Left lobe of liver (tissue), 2 donors: ENCODE measurements at places on chromosomes 16 and 17. TPM values are rescaled to one million over a fixed set of nuclear protein-coding genes. Genes with fewer than 3 reads are reported as not detected.

GRCh38 chr17:68566442-68566738 is 34.8 kb downstream of the FAM20A start:
- no peak for DNase-seq

- DNase-seq, result no peak
Measured at GRCh38 chr17:79478051-79478461, 132.8 kb downstream of the RBFOX3 start.

DNA sequence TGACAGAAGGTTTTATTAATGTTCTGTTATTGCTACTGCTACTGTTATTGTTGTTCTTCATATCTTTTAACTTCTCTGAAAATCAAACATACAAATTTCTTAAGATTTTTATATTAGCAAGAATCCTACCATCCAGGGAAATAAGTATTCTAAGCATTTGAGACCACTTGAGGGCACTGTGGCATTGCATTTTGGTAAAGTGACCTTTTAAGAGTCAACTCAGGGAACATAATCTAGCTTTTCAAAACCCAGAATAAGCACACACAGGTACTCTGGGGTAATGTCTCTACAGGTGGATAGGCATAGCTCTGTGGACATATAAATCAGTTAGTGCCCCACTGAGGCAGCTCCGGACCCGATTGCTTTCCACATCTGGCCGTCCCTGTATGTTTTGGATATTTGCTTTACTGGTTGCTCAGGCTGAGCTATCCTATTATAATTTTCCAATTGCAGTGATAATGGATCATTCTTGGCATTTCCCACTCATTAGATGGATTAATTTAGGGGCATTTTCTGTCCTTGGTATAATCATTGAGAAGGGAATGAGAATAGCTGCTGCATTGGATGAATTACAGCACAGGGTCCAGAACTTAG is 1425.1 kb upstream of the CDH8 start:
- no peak for DNase-seq

- no peak for DNase-seq
Measured at GRCh38 chr17:37327341-37328090, 48.3 kb upstream of the C17orf78 start.

DNA sequence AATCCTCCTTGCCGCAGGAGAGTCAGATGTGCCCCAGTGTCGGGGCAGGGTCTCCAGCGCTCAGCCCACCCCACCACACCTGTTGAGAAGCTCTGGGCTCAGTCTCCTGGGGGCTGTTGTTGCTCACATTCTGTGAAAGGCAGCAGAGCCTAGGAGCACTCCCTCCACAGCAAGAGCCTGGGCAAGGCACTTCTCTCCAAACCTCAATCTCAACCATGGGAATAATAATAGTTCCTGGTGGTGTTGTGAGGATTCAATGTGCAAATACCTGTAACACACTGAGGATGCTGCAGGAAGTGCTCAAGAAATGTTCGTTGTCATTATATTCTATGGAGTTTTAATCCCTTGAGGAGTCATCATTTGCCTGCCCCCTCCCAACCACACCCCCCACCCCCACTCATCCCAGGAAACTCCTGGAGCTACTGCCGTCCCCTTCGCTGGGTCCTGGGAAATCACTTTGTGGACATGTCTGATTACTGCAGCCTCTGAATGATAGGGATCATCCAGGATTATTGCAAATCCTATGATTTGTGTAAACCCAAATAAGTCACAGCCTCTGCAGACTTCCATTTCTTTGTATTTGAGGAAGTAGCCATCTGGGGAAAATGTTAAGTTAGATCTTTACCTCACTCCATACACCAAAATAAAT is 61.5 kb downstream of the CCT6B start:
- DNase-seq, result no peak

- no peak for DNase-seq
Measured at GRCh38 chr17:52202520-52203080, 44.1 kb upstream of the CA10 start.

- peak; percentile 83 for DNase-seq
Measured at GRCh38 chr17:3506054-3506453, 30.3 kb downstream of the ASPA start.

GRCh38 chr16:24044467-24044866 is 208.7 kb downstream of the PRKCB start:
- DNase-seq, result no peak

GRCh38 chr16:62965831-62966230 is 929.6 kb upstream of the CDH8 start:
- no peak for DNase-seq

DNA sequence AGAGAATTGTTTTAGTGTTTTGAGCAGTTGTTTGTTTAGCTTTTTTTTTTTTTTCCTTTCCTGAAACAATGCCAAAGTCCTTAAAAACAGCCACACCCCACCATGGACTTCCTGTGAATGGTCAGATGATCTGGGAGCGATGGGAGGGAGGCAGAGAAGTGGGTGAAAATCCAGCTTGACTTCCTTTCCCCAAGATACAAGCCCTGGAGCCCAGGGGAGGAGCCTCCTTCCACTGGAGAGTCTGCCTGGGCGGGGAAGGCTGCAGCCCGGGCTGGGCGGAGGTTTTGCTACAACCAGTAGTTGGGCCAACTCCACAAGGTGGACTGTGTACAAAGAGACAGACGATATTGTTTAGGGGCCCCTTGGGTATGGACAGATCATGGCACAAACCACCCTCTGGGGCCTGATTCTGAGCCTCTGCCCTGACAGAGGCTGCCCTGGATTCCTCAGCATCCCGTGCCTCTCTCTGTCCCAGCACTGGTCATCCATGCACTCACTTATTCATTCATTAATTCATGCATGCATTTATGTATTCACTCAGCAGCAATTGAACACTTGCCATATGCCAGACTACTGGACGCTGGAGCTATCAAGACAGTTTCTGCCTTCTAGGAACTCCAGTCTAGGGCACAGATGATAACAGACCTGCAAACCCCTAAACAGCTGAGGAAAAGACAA is 29.8 kb downstream of the WSB1 start:
- DNase-seq, result no peak

GRCh38 chr17:10061111-10061845 is 137.1 kb downstream of the GAS7 start:
- no peak for DNase-seq

- no peak for DNase-seq
Measured at GRCh38 chr17:50661795-50662391, 27.2 kb downstream of the ABCC3 start.

DNA sequence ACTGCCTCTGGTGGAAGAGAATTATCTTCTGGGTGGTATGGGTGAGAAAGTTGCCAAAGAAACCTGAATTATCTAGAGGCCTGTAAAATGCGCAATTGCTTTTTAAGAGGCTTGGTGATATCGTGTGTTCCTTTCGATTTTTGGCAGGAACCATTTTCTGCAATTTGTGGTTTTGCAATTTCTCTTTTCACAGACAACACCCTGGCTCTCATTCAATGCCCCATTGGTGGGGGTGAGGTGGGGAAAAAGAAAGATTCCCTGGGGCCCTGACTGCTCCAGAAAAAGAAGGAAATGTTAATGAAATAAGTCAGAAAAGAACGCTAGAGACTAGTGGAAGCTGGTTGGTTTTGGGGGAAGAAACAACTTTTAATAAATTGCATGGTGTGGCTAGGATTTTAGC is 77.4 kb downstream of the ANKFN1 start:
- no peak for DNase-seq

- DNase-seq, result no peak
Measured at GRCh38 chr17:2419486-2419885, 18.6 kb upstream of the MNT start.

GRCh38 chr17:66339561-66339960 is 37.1 kb downstream of the PRKCA start:
- DNase-seq, result no peak

DNA sequence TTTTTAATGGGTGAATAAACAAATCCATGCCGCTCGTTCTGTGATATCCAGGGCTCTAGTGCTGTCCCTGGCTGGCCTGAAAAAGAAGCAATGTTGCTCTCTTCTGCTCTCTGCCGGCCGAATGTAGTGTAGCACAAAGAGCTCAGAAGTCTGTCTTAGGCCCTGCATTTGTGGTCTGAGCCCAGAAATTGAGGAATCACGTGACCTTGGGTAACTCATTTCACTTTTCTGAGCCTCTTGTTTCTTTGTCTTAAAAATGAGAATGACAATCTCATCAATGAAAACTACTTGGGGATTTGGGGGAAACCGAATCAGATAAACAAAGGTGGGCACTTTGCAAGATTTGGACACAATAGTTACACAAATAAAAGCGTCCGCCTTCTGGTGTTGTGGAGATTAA is 381.6 kb upstream of the ASIC2 start:
- DNase-seq, result peak; percentile 51

DNA sequence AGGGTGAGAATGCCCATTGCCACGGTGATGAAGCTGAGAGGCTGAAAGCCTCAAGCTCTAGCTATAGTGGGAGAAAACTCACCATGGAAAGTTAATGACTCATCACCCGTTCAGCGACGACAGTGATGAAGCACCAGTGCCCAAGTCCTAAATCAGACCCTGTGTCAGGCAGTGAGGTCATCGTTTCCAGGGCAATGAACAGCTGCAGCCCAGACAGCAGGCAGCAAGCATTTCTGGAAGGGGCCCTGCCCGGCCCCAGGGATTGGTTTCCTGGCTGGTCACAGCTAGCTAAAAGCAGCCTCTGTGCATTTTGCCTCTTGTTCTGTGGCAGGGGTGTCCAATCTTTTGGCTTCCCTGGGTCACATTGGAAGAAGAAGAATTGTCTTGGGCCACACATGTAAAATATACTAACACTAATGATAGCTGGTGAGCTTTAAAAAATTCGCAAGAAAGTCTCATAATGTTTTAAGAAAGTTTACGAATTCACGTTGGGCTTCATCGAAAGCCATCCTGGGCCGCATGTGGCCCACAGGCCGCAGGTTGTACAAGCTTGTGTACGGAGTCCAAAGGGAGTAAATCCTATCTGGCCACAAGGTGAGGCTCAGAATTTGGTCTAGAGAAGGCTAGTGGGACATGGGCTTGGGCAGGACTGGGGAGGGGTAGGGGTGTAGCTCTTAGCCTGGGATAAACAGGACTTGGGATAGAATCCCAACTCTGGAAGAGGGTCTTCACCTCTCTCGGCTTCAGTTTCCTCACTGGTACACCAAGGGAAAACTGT is 40.6 kb downstream of the MIS12 start:
- no peak for DNase-seq

GRCh38 chr16:2026461-2027023 is at the start of gene NHERF2:
Gene NHERF2 (plus strand): TSS chr16:2026902. CDS start chr16:2027006, 104 bp downstream.
- DNase-seq, result peak; percentile 70

- DNase-seq, result no peak
Measured at GRCh38 chr17:10652984-10653659, 4.0 kb downstream of the MYH3 start.

DNA sequence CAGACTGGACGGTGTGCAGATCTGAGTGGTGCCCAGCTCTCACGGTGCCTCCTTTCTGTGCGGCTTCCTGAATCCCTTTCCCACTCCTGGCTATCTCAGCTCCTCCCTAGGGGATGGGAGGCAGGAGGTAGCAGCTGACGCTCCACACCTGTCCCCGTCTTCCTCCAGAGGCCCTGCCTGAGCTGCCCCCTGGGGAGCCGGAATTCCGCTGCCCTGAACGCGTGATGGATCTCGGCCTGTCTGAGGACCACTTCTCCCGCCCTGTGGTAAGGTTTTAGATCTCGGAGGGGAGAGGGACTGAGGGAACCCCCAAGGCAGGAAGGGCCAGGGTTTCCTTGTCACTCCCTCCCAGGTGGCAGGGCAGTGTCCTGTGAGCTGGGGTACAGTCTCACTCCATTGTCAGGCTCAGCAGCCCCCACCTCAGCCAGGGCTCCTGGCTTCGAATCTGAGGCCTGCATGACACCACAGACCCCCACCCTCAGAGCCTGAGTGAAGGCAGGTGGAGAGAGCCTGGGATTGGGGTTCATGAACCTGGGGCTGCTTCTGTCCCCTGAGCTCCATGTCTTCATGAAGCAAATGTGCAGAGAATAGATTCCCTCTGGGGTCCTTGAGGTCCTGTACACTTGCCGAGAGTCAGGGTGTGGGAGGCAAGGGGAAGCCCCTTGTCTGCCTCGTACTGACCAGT is 6.6 kb downstream of the DEF8 start:
- DNase-seq, result no peak

DNA sequence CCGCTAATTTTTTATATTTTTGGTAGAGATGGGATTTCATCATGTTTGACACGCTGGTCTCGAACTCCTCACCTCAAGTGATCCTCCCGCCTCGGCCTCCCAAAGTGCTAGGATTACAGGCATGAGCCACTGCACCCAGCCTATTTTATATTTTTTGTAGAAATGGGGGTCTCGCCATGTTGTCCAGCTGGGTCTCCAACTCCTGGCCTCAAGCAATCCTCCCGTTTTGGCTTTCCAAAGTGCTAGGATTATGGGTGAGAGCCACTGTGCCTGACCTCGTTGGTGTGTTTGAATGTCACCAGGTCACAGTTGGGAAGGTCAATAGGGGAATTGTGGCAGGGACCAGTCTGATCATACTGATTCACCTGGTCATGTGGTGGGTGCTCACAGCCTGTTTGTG is 56.7 kb upstream of the NKD1 start:
- DNase-seq, result no peak

MYCBPAP gene
- total RNA-seq, result not detected

SEPTIN12 gene
- not detected for total RNA-seq

LDAF1 gene
- total RNA-seq, result 1.4 TPM

KRT12 gene
- not detected for total RNA-seq

KRTAP3-1 gene
- not detected for total RNA-seq

GAS2L2 gene
- total RNA-seq, result not detected

KRT39 gene
- total RNA-seq, result not detected

MYO15B gene
- total RNA-seq, result 34.2 TPM

TMEM186 gene
- total RNA-seq, result 7.5 TPM

EPN2 gene
- total RNA-seq, result 13.1 TPM

ITGAD gene
- 0.70 TPM for total RNA-seq

SLC13A2 gene
- 0.55 TPM for total RNA-seq

SECTM1 gene
- total RNA-seq, result 3.0 TPM

ADAP2 gene
- total RNA-seq, result 7.7 TPM

SOCS3 gene
- total RNA-seq, result 2.7 TPM

CLEC18A gene
- total RNA-seq, result 0.35 TPM

KRT25 gene
- total RNA-seq, result not detected

CALB2 gene
- not detected for total RNA-seq
